ENCODE measurements at places on chromosomes 16 and 17.

DNA sequence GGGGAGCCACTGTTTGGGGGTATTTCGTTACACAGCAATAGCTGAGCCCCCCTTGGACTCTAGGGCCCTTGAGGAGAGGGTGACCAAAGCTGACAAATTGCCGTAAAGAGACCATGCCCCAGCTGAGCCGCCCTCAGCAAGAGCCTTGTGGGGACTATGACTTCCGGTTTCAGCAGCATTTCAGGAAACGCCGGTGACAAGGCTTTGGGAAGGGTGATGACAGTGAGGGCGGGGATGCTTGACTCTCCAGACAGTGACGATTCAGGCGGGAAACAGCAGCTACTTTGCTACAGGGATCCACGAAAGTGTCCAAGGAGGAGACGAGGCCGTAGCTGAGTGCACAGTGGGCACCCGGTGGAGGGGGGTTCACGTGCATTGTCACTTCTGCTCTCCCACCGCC is 360.8 kb downstream of the C16orf95 start:
- peak; percentile 1 for DNase-seq

DNA sequence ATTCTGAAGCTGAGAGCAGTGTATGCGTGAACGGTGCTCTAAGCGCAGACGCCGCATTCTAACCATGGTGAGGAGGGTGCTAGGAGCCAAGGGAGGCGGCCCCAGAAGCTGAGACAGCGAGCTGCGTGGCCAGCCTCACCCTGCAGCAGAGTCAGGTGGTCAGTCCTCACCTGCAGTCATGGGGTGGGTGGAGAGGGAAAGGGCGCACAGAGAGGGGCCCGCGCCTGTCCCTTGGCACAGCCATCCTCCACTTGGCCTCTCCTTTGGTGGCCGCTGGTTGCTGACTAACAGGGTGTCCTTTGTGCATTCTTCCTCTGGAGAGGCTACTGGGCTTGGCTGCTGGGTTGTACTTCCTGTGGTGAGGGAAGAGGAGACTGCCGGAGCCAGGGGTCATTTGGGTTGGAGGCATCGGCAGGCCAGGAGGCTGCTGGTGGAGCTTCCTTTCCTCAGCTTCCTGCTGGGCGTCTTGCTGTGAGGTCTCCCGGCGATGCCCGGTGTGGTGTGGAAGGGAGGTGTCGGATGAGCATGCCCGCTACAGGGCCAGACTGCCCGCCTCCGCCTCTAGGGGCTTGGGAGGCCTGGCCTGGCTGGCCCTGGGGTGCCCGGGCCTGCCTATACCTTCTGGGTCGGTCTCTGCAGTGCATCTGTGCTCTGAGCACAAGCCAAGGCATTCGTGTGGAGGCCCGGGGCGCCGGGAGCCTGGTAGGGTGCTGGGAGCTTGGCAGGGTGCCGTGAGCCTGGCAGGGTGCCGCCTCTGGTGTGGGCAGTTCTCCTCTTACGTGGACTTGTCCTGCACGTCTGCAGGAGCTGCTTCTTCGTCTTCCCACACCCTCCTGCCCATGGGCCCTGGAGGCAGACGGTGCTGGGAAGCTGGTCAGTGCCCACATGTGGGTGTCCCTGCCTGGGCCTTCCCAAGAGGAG is 17.4 kb downstream of the RNF213 start:
- no peak for DNase-seq

DNA sequence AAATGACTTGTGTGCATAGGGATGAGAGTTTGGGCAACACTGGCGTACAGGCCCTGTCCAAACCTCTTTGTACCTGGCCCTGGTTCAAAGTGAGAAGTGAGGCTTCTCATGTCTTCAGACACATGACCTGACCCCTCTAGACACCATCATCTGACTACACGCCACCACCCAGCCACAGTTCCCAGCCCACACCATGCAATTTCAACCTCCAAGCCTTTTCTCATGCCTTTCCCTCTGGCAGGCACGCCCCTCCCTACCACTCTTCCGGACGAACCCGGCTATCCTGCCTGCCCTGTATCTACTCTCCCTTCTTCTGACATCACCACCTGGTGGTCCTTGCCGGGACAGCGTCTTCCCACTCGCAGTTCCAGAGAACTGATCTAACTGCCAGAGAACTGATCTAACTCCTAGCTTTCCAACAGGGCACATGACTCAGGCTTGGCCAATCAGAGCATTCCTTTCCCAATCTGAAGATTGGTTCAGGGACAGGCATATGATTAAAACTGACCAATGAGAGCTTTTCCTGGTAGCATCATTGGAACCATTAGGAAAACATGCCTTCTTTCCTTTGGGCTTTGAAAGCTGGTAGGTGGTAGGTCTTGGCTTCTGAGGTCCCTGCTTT is 27.1 kb upstream of the IL21R start:
- peak; percentile 62 for DNase-seq

DNA sequence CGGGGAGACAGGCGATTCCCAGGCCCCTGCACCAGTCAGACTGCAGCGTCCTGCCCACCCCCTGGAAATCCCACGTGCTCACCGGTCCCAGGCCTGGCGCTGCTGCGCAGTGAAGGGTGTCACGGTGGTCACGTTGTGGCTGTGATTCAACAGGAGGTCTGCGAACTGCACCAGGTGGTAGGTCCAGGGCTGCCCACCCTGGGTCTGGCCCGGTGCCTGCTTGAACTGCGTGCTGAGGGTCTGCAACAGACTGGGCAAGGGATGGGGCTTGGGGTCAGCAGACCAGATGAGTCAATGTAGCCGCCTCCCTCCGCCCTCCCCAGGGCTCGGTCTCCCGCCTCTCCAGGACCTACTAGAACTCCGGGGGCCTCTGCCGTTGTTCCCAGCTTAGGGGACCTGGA is 7.1 kb downstream of the MYBBP1A start:
- no peak for DNase-seq

- DNase-seq: no peak
Measured at GRCh38 chr16:68806422-68806821, 36.9 kb upstream of the TANGO6 start.

- DNase-seq: no peak
Measured at GRCh38 chr17:80453998-80454556, 22.3 kb downstream of the NPTX1 start.

DNA sequence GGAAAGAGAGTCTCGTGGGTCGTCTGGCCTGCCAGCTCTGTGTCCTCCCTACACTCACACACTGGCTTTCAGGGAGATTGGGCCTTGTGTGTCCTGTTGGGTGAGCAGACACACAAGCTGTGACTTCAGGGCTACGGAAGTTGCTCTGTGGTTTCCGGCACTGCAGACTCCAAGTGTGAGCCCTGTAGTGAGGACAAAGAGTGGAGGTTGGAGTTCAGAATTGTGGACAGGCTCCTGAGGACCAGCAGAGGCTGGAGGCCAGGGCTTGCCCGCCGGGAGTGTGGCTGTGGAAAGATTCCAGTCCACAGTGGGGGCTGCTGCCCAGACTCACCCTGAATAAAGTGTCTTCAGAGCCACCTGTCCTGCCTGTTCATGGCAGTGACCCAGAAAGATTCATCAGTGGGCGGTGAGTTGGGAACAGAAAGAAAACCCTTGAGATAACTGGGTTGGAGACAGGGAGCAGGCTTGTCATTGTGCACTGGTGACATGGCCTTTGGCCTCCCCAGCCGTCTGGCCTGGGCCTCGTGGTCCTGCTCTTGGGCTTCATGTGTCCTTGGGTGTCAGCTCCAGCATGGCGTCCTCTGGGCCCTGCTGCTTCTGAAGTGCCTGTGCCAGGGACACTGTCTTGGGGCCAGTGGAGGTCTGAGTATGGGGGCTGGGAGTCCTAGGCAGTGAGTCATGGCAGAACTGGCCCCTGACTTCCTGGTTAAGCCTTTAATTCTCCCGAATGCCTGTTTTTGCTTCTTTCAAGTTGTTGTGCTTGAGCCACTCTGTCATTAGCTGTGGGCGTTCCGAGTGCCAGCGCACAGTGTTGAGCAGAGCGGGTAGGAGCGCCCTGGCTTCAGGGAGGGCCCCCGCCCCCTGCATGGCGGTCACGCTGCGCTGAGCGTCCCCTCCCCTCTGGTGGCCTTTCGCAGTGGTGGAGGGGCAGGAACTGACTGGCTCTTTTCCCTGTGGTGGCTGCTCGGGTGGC is 19.9 kb upstream of the ZNF750 start:
- peak; percentile 28 for DNase-seq

- DNase-seq: no peak
Measured at GRCh38 chr17:68851890-68852289, 103.3 kb downstream of the ABCA8 start.

DNA sequence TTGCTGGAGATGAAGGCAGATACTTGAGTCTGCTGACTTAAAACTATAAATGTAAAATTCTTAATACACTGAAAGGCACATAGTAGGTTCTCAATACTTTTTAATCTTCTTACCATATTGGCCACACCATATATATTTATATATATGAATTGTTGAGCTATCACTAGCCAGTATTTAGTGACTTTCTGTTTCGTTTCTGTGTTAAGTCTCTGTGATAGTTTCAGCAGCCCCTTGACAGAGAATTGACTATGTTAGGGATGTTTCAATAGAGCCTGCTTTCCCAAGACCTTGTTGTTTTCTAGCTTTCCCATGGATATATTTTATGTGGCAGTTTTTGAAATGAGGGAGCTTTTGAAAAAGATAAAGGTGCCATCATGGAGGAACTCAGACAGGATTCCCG is 206.5 kb upstream of the GOT2 start:
- DNase-seq: no peak

GRCh38 chr17:43349142-43349541 is 49.7 kb upstream of the ARL4D start:
- DNase-seq: no peak

GRCh38 chr17:33756021-33756420 is 462.9 kb upstream of the ASIC2 start:
- no peak for DNase-seq

- DNase-seq: no peak
Measured at GRCh38 chr16:51106535-51106934, 44.5 kb downstream of the SALL1 start.

DNA sequence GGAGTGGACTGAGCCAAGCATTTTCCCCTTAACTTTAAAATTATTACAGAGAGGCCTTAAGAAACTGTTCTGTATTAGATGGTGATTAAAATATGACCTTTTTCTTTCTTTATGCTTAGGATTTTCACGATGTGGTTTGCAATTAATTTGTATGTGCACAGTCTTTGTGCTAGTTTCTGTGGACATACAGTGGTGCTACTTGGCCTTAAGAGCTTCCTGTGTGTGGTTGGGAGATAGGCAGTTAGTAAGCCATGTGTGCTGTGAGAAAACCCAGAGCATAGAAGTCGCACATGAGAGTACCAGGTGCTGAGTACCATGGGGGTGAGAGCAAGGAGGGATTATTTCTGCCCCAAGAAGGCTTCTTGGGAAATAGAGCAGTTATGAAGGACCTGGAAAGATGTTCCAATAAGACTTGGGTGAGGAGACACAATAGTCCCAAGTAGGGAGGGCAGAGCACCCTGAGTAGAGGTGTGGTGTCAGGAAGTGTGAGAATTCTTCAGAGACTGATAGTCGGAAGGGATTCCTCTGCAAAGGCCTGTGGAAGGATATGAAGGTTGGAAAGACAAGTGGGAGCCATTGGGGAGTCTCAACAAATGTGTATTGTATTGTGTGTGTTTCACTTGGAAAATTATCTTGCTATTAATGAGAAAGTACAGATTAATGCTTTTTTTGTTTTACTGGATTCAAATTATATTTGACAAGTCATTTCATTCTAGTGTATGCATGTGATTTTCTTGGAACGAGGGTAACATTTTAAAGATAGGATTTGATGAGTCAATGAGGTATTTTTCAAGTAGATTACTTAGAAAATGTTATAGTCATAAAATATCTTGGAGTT is 239.9 kb downstream of the PRKCA start:
- DNase-seq: no peak

DNA sequence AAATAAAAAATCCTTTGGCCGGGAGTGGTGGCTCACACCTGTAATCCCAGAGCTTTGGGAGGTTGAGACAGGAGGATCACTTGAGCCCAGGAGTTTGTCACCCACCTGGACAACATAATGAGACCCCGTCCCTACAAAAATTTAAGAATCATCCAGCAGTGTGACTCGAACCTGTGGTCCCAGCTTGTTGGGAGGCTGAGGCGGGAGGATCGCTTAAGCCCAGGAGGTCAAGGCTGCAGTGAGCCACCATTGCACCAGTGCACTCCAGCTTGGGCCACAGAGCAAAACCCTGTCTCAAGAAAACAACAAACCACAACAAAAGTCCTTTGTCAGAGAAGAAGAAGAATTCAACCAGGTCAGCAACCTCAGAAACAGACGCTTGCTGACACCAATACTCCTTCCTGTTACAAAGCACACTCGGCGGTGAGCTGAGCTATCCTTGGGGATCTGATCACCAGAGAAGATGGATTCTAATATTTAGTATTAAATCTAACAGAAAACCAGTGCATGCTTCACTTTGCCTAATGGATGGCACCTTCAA is 12.9 kb upstream of the PVALEF start:
- DNase-seq: no peak

DNA sequence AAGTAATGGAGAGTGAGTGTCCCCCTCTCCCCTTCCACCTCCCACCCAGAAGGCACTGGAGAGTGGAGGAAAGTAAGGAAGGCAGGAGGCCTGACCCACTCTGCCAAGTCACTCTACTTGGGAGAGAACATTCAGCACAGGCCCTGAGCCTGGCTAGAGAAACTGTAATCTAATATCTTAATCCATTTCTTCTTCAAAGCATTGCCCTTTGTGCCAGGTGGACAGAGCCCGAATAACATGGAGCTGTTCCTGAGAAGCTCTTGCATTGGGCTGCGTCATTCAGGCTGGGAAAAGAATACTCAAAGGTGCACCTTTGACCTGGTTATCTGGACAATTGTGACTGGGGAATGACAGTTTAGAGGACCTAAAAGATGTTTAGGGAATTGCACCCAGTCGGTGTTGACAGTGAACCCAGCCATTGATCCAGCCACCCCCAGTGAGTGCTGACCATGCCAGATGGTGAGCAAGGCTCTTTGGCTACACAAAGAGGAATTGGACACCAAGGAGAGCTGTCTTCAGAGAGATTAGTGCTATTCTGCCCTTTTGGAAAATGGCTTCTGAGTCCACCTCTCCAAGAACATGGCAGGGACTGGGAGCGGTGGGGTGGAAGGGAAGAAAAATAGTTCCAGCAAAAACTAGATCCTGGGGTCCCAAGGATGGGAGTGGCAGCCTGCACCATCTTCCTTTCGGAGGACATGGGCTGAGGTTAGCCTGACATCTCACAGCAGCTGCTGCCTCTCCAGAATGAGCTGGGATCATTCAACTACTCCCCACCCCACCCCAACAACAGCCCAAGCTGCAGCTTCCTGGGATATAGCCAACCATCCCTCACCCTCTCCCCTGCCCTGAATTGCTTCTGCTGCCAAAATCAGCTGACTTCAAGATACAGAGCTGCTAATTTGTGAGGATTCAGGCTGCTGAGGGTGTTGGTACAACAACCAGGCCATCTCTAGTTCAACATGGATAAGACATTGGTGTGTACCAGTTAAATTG is 11.6 kb upstream of the NOG start:
- DNase-seq: no peak

GRCh38 chr17:42525221-42525620 is 10.8 kb upstream of the NAGLU start:
- DNase-seq: no peak
